Stimulated activated CD4-positive, alpha-beta T cell treated with anti-CD3 and anti-CD28 coated beads, Interleukin-12 subunit alpha, Interleukin-12 subunit beta, amount 100 ng/mL, for 48 hours (primary cell): ENCODE measurements at places on chromosomes 1 and 21.

- no peak for DNase-seq
Observed at GRCh38 chr1:88783145-88783544, 99.1 kb downstream of the PKN2 start.

- DNase-seq: no peak
Observed at GRCh38 chr1:241396747-241397681, 40.0 kb upstream of the RGS7 start.

GRCh38 chr1:108708691-108709660, 3.7 kb upstream of the FNDC7 start:
- peak; percentile 37 for DNase-seq

DNA sequence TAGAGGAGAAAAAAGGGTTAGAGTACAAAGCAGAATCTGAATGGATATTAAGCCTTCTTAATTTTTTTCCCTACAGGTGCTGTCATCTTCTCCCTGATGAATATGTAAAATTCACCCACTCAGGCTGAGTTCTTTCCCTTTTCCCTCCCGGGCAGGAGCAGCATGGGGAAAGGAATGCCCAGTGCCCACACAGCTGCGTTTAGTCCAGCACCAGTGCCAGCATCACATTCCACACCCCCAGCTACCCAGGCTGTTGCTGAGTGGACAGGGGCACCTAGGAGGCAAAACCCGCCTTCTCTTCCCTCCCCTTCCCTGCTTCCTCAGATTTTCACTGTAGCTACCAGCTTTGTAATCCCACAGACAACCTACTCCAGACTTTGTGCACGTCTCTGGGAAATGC, 3.4 kb upstream of the CADM3 start:
- no peak for DNase-seq

DNA sequence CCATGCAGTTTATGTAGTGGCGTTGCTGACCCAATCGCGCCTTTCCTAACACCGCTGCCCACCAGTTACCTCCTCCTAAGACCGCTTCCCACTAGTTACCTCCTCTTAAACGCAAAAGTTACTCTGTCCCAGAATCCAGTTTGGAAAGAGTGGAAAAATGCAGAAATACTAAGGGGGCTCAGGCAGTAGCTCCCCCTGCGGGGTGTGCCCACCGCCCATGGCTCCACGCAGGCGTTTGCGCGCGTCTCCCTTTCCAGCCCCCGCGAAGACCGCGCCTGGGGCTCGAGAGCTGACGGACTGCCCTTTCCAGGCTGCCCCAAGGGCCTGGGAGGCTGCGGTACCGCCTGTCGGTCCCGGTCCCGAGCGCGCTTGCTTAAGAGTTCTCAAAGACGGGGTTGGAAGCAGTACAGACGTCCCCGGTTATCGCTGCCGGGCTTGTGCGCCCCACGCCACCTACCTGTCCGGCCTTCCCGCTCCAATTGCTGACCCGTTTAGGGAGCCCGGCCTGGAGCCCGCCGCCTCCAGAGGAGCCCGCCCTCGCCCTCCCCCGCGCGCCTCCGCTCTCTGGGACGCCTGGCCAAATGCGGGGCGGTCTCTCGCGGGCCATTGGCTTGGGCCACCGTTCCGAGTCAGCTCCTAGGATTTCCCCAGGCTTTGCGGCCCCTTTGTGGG, 414.1 kb upstream of the ESRRG start:
- no peak for DNase-seq
